GM20000 (cell line): ENCODE measurements at places on chromosomes 3 and 15.

DNA sequence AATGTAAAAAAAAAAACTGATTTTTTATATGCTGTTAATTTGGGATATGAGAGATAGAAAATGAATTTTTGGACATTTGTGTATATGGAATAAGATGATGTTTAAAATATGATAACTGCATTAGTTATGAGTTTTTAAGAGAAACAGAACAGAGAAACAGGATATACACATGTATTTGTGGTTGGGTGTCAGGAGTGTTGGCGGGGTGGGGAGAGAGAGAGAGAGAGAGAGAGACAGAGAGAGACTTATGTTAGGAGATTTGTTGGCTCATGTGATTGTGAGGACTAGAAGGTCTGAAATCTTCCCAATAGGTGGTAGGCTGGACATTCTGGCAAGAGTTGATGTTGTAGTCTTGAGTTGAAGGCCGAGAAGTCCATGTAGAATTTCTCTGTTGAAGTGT lies 1121.6 kb upstream of the GBE1 start:
- DNase-seq = no peak

GRCh38 chr3:138174421-138175131 lies at the start of gene DBR1:
Gene DBR1 (minus strand): TSS chr3:138174921. CDS start chr3:138174795, 126 bp downstream.
- DNase-seq = peak; percentile 78

- DNase-seq = no peak
These were observed 123.1 kb downstream of the SMAD6 start for GRCh38 chr15:66825139-66825538.

DNA sequence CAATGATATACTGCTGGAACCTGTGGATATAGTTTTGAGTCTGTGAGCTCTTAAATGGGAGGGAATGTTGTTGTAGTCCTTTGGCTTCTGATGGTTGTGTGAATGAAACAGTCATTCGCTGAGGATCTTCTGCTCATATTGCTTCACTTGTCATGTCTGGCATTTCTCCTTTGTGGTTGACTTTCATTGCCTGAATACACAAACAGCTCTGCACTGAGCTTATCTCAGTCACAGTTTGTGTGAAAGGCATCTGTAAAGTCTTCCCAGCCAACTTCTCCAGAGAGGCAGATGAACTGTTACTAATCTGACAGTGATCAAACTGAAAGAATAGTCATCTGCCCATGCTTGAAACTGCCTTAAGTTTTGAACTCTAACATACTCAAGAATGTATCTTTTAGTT lies 59.8 kb downstream of the TMED3 start:
- no peak for DNase-seq

GRCh38 chr15:51132384-51133139 lies 37.9 kb upstream of the TNFAIP8L3 start:
- DNase-seq = peak; percentile 34

- no peak for DNase-seq
These were observed 23.2 kb downstream of the SPTBN5 start for GRCh38 chr15:41870689-41871081.

GRCh38 chr3:38479431-38480092 lies 16.6 kb upstream of the EXOG start:
- peak; percentile 77 for DNase-seq

DNA sequence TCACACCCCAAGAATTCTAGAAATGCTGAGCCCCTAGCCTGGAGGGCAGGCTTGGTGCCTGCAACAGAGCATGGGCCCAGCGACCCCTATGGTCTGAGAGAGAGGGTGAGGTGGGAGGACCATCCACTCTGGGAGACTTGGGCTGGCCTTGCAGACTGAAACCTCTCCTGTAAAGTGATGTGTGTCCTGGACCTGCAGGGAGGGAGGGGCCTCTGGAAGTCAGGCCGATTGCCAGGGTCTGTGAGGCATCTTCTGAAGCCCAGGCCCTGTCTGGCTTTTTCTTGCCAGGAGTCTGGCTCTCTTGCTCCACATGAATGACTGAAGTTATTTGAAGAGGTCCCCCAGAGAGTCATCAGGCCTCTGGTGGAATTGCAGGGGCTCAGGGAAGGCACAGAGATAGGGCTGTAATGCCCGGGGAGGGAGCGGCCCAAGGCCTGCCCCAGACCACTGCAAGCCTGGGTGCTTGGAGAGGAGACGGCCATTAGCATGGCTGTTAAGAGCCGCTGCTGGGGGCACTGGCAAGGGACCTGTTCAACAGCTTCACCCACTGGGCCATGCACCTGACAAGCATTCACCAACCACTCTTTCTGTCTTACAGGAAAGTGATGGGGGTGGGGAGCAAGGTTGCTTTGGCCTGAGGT lies 56.0 kb upstream of the CHRNA7 start:
- DNase-seq = no peak

- no peak for DNase-seq
These were observed 166.5 kb downstream of the OCA2 start for GRCh38 chr15:27932600-27932999.

DNA sequence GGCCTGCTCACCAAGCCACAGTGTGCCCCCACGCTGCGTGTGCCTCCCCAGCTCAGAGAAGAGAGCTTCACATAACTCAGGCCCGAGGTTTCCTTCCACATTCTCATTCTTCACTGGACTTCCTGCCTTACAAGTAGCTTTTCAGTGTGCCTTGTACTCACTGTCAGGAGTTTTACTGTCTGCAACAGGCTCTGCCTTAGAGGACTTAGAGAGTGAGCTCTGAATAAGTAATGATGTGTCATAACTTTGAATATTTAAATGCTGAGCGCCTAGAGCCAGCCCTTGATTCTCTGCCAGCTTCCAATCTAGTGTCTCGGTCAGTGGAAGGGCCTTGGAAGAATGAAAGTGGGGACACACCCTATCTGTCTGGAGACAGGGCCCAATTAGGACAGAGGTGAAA lies 41.8 kb downstream of the ITGB5 start:
- DNase-seq = no peak

GRCh38 chr3:27387625-27388024 lies 18.4 kb upstream of the NEK10 start:
- DNase-seq = no peak

DNA sequence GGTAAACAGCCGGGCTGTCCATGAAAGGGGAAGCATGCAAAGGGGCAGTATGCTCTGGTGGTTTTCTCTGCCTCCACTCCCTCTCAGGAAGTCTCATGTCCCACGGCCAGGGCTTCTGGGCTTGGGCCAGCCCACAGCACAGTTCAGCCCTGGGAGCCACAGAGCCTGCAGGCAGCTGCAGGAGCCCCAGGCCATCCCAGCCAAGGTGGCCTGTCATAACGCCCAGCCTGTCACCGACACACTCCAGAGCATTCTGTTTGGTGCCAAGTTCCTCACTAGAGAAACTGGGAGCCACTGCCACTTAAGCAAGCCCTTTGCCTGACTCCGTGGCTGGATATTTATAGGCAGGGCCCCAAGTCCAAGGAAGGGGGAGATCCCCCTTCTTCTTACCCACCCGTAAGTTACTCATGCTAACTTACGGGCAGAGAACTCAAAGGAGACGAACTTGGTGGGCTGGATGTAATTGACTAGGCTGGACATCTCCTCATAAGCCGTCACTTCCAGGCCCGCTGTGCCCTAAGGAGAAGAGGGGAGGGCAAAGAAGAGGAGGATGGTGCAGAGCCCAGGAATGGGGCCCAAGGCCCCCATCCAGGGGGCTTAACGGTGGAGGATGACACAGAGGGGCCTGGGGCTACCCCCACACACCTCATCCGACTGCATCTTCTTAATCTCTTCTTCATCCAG lies 11.7 kb downstream of the PLCB2 start:
- no peak for DNase-seq

DNA sequence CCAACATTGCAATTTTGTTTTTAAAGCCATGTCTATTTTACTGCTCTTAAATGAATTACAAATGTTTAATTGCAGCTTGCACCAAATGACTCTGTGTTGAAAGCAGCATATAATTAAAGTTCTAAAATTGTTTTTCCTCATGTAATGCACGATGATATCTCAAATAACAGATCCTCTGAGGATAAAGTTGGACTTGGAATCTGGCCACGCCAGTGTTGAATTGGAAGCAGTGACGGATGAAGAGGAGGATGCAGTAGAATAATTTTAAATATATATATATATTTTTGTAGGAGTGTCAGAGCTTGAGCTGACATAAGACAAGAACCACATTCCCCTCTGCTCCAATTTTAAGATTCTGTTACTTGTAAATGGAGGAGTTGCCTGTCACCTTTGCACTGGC lies 406.6 kb upstream of the DPPA4 start:
- DNase-seq = no peak

DNA sequence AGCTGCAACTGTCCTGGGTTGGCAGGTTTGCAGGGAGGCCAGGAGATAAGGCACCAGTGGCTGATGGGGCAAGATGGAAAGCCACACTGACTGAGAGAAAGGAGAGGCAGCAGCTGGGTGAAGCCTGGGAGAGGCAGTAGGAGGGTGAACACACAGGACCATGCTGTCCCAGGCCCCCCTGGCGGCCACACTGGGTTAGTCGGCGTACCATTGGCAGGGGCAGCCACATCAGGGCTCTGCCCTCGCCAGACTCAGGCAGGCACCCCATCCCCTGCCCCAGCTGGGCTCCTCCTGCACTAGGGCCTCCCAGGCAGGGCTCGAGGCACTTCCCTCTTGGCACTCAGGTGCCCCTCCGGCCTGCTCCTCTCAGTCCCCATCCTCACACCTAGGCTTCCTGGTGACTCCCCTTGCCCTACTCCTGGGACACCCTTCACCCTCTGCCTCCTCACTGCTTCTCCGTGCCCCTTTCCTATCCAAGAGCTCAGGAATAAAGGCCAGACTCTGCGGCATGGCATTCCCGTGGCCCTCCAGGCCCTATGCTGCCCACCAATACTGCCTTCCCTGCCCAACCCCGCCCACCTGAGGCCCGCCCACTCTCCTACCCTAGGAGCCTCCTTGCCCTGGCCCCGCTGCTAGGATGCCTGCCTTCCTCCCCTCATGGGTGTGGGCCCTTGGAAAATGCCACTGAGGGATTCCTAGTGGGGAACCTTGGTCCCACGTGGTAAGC lies 28.7 kb upstream of the DUSP7 start:
- no peak for DNase-seq

DNA sequence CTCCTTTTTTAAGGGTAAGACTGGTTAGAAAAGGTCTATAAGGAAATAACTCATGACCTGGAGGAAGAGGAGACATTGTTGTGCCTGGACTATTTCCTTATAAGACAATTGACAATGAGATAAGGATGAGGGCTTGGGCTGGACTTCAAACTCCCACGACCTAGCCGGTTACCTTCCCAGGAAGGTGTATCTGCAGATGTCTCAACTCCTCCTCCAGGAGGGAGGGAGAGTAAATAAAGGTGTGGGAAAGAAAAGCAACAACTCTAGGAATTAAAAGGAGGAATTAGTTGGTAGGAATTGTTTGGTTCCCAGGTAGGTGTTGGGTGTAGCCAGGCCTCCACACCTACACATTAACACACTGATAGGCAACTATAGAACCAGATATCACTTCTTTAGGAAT lies 97.8 kb upstream of the TBL1XR1 start:
- DNase-seq = no peak

DNA sequence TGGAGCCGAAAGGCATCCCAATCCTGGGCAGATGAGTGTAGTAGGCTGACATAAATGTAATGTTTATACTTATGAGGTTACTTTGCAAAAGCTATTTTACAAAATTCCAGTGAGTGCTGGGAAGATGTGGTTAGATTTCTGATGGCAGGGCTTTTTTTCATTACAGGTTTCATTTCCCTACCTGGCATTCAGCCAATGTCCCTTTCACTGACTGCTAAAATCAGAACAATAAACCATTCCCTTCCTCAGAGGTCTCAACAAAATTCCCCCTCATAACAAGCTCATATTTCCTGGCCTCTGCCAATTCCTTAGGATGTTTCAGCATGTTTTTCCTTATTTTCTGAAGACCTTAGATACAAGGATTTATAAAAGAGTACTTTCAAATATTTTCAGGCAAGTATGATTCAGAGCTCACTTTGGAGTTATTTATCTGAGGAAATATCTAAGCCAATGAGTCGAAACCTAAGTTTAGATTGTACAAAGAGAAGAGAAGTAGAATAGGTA lies 40.9 kb upstream of the CCDC80 start:
- no peak for DNase-seq

- no peak for DNase-seq
These were observed 136.6 kb upstream of the RARB start for GRCh38 chr3:25291481-25291905.

DNA sequence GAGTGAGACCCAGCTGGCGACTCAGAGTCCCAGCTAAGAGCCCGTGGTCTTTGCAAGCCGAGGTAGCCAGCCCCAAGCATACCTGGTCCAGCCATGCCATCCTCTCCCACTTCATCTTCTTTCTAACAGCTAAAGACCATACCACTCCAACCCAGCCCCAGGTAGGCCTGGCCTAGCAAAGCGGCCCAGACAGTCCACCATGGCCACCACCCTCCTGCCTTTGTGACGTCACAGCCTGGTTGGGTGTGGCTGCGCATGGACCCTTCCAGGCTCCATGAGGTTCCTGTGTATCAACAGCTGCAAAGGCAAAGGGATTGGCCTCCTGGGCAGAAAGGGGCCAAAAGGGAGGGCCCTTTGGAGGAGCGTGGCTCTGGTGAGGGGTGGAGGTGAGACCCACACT lies 4.1 kb downstream of the NTRK3 start:
- no peak for DNase-seq

- no peak for DNase-seq
These were observed 5.3 kb downstream of the CASR start for GRCh38 chr3:122188737-122189136.

GRCh38 chr3:41125258-41125657 lies 74.0 kb upstream of the CTNNB1 start:
- no peak for DNase-seq

DNA sequence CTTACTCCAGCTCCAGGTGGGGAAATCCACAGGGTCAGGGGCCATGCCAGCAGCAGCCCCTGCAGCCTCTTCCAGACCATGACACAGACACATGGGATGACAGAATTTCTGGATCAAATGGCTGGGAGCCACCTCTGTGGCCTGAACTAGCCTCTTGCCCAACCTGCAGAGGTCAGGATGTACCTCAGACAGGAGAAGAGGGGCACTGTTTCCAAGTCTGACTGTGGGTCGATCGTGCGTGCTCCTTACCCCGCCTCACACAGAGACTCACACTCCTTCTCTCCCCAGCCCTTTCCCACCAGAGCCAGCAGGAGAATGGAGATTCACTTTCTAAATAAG lies 131.9 kb downstream of the FAM43A start:
- DNase-seq = no peak

DNA sequence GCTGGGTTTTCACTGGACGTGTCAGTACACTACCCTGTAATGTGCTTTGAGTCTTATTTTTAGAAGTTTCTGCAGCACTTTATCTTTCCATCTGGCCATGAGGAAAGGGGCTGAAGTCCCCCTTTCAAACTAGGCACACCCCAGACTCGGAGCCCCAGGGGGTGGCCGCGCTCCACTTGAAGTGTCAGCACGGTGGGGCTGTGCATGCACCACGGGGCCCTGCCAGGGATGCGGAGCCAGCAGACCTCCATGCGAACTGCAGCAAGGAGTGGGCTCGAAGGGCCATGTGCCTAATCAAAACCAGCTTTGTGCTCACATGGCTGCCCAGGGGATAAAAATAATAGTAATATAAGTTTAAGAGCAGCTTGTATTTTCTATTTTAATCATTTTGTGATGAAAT lies 100.9 kb upstream of the HACD2 start:
- no peak for DNase-seq

DNA sequence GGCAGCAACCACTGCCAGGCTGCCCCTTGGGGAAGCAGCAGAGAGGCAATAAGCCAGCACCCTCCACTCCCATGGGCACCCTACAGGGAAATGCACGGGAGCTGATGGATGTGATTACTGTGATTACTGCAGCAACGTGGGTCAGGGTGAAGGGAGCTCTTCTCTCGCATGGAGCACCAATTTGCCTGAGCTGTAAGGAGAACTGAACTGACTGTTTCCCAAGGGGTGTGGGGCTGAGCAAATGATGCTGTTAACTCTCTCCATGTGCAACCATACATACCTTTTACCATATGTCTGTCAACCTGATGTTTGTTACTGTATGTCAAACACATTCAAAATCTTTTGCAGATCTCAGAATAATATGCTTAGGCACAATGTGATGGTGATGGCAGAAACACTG lies 680.6 kb downstream of the SQOR start:
- DNase-seq = no peak
